NCI-H1436 treated with DMSO at 0.1 percent for 48 hours (cell line): ENCODE measurements at places on chromosomes 11 and 22.

- no peak for DNase-seq
Measured at GRCh38 chr22:27512283-27512761, 289.2 kb downstream of the MN1 start.

- no peak for DNase-seq
Measured at GRCh38 chr11:16799890-16800289, 61.4 kb downstream of the C11orf58 start.

GRCh38 chr11:22677153-22677903, 10.9 kb downstream of the GAS2 start:
- no peak for DNase-seq

DNA sequence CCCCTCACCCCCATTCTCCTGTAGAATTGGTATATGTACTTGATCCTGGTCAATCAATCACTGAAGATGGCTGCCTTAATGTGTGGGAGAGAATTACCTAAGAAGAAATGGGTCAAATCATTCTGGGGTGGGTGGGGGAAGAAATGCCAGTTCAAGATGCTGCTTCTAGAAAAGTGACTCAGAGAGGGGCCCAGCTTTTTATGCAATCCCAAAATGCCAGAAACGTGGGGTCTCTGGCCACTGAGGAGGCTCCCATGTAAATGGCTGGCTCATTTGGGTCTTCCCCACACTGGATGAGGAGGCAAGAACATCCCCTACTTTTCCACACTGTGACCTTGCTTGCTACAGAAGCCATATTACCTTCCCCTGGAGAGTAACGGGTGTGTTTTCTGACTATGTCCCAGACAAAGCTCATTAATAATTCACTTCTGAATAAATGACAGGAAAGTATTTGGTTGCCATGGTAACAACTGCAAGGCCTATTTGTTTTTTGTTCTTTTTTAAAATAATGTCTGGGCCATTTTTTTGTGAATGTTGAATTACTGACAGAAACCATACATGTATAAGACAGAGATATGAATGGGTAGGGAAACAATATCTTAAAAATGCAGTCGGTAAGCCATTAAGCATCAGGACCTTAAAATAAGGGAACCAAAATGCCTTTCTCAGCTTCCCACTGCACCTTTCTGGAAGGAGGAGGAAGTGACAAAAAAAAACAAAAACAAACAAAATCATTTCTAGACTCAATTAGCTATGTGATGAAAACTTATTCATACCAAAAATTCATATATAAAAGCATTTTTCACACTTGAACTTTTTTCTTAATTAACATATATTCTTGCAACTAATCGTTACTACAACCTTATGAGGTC, 32.0 kb downstream of the SLC1A2 start:
- no peak for DNase-seq

GRCh38 chr11:110184456-110184855, 91.3 kb downstream of the ZC3H12C start:
- no peak for DNase-seq
